ENCODE measurements at places on chromosomes 7 and 10.

DNA sequence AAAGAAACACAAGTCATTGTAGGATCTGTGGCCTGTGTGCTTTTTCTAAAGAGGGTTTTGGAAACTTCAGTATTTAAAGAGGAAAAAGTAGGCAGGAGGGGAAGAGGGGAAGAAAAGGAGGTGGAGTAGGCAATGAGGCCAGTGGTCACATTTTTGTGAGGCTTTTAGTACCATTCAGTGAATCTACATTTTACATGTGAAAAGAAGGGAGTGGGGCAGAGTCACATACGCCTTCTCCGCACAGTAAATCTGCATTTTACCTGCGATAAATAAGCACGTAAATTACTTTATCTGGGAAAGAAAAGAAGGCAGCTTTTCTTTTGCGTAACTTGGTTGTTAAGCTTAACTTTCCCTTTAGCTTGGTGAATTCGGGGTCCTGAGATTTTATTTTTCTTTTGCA, 13.2 kb downstream of the CHST12 start:
- no peak for DNase-seq

DNA sequence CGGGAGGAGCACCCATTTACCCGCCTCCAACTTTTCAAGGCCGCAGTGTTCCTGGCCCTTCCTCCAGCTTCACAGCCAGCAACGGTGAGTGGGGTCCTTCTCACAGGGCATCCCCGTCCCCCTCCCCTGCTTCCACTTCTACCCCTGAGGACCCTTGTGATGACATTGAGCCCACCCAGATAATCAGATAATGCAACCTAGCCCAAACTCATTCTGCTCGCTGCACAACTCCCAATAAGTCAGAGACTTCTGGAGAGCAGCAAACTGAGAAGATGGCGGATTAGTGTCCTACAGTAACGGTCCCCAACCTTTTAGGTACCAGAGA, 74.5 kb downstream of the OAT start:
- no peak for DNase-seq

DNA sequence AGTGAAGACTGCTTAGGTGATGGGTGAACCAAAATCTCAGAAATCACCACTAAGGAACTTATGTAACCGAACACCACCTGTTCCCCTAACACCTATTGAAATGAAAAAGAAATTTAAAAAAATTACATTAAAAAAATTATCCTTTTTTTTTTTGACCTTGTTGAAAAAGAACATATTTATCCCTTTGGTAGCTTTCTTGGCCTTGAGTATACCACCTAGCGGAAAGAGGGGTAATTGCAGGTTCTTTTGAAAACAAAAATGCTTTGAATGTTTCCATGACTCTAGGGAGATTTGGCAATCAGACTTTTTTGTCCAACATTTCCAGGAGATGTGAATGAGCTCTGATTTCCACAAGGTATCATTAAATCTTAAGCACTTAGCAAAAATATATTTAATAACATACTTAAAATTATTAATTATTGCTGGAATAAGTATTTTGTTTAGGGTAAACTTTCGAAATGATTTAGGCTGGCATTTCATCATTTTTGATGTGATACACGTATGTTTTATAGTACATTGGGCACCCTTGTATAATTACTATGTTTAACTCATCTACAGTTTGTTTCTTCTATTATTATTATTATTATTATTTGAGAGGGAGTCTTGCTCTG, 47.0 kb upstream of the ELMO1 start:
- no peak for DNase-seq

DNA sequence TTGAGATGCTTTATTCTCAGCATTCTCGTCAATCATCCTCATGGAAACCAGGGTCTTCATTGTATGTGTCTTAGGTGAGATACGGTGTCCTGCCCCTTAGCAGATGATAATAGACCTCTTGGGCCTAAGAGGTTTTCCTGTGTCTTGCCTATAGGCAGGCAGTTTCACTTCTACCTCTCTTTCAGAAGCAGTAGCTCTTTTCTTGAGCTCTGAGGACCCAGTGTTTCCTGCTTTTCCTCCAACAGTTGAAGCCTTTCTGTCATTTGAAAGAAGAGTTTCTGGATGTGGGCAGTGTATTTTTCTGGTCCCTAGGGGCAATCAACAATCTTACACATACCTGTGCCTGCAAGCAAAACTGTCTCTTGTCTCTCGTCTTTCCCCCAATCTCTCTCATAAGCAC, 1550.3 kb upstream of the LRRTM3 start:
- no peak for DNase-seq

GRCh38 chr7:131236318-131236672, 91.4 kb upstream of the MKLN1 start:
- DNase-seq, result no peak
